ENCODE measurements at places on chromosomes 12 and 14. TPM values are rescaled to one million over a fixed set of nuclear protein-coding genes. Genes with fewer than 3 reads are reported as not detected.

The NELL2 gene
- total RNA-seq: 43.5 TPM

DNA sequence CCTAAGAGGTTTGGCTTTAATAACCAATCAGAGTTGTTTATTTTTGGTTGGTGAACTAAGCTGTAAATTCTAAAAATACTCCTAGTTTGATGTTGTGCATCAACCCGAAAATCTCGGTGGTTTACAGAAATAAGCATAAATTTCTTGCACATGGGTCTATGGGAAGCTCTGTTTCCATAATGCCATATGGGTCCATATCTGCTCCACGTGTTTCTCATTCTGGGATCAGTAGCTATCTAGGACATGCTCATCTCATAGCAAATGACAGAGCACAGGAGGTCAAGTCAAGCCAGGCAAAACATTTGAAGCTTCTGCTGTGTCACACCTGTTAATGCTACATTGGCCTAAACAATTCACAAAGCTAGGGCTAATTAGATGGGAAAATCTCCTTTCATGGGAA lies 23.1 kb downstream of the NUP37 start:
- no peak overlapping the region for H3K27ac ChIP-seq
- no peak overlapping the region for H3K4me3 ChIP-seq
- no peak for DNase-seq
- no peaks in the 10 kb centered on the region for H3K27me3 ChIP-seq
- H3K4me1 ChIP-seq: no peaks in the 10 kb centered on the region
- H3K36me3 ChIP-seq: peaks cover 20% of the 10 kb centered on the region

DNA sequence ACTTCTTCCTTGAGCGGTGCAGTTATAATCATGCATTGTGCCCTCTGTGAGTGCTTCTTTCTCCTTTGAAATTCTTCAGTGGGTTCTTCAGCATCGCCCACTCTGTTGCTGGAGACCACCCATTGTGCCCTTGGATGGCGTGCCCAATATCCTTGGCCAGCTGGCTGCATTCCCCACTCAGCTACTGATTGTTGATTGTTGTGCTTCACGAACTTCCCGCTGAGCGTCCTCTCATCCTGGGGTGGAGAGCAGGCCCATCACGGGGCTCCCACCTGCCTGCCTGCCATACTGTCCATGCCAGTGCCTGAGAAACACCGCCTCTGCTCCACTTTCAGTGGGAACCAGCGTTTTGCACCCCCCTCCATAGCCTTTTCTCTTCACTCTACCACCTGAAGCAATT lies 8.6 kb upstream of the SSTR1 start:
- DNase-seq: no peak
- peaks cover 14% of the 10 kb centered on the region for H3K4me1 ChIP-seq
- H3K4me3 ChIP-seq: no peak overlapping the region
- H3K27me3 ChIP-seq: no peaks in the 10 kb centered on the region

DNA sequence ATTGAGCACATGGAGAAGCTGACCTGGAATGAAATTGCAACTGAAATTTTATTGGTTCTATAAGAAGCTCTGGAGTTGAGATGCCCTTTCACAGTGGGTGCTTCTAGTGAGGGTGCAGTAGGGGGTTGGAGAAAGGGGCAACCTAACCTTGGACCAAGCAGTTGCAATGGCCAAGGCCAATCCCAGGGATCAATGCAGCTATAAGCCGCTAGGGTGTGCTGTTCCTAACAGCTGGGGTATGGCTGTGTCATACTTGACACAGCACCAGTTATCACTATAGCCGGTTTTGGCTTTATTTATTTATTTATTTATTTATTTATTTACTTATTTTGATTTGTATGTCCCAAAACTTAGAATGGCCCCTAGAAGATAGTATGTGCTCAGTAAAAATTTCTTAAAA lies 505.9 kb downstream of the FLRT2 start:
- H3K4me1 ChIP-seq: peaks cover 9% of the 10 kb centered on the region
- H3K4me3 ChIP-seq: no peak overlapping the region
- H3K36me3 ChIP-seq: no peaks in the 10 kb centered on the region

DNA sequence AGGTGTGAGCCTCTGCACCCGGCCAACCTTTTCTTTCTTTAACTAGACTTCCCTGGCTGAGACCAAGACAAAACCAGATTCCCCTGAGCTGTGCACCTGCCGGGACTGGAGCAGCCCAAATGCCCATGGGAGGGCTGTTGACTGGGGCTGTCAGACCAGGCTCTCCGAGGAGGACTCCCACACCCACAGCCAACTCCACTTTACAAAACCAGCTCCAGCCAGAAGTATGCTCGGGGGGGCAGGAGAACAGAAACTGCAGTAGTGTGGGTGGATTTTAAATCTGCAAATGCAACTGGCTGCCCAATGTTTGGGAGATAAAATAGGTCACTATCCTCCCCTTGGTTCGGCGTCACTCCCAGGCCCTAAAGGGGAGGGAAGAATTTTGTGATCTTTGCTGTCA lies 78.5 kb downstream of the VCPKMT start:
- DNase-seq: peak; percentile 40
- H3K27me3 ChIP-seq: no peaks in the 10 kb centered on the region
- peaks cover 64% of the 10 kb centered on the region for H3K4me1 ChIP-seq
- peak overlapping the region; percentile 74 for H3K4me3 ChIP-seq

The NKX2-1 gene
- not detected for total RNA-seq

DNA sequence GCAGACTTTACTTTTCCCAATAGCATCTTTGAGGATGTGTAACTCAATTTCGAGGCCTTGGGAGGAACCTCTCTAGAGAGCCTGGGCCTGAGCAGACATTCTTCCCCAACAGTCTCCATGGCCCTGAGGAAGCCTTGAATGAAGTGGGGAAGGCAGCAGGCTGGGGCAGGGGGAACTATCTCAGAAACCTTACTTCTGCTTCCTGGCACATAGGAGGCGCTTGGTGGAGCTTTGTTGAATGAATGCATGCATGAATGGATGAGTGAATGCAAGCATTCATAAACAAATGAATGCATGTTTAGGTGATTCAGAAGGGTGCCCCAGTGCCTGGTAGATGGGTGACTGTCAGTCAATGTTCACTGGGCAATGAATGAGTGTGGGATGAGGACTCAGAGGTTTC lies 58.3 kb downstream of the GALNT16 start:
- no peaks in the 10 kb centered on the region for H3K4me1 ChIP-seq
- DNase-seq: peak; percentile 1
- H3K36me3 ChIP-seq: no peaks in the 10 kb centered on the region
- no peak overlapping the region for H3K4me3 ChIP-seq
- no peaks in the 10 kb centered on the region for H3K27me3 ChIP-seq

DNA sequence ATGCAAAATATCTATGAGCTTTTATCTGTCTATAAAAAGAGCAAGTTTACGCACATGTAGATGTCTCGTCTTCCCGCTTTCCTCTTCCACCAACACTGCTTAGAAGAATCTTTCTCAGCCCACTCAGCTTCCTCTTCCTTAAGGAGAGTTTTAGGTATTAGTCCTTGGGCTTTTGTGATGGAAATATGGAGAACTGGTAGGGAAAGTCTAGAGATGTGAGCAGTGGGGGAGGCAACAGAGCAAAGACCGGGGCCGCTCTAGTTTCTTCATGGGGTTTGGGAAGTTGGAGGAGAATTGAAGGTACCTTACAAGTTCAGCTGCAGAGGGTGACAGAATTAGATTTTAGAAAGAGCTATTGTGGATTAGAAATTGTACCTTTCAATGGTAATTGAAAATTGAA lies 56.3 kb upstream of the CPNE8 start:
- H3K36me3 ChIP-seq: no peaks in the 10 kb centered on the region
- no peak overlapping the region for H3K27ac ChIP-seq
- no peak overlapping the region for H3K4me3 ChIP-seq

DNA sequence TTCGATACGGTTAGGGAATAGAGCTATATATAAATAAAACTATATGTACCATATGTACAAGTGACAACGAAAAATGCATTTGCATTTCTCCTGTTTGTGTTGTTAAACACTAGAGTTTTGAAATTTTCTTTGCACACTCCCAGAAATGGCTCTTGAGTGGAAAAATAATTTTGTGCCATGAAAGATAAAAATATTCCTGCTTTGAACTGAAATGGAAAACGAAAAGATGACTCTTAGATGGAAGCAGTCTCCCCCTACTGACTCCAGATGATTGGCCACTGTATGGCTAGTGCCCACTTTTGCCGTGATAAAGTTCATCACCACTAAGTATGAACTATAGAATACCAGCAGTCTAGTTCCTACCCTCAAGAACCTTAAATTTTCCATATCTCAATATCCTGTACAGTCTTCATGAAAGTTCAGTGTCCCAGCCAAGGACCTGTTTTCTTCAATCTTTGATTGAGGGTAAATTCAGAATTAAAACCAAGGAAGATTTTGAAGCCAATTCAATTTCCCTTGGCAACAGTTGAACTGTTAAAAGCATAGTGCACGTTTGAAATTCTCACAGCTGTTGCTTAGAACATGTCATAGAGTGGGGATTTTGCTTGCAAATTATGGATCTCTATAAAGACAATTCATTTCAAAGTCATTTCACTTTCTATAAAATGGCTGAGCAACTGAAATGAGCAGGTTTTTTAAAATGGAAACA lies 1.6 kb upstream of the PPP2R5E start:
- no peaks in the 10 kb centered on the region for H3K27me3 ChIP-seq
- H3K4me1 ChIP-seq: peaks cover 25% of the 10 kb centered on the region
- peak overlapping the region; percentile 45 for H3K4me3 ChIP-seq
- H3K27ac ChIP-seq: no peak overlapping the region
- H3K36me3 ChIP-seq: peaks cover 5% of the 10 kb centered on the region
- no peak for DNase-seq

DNA sequence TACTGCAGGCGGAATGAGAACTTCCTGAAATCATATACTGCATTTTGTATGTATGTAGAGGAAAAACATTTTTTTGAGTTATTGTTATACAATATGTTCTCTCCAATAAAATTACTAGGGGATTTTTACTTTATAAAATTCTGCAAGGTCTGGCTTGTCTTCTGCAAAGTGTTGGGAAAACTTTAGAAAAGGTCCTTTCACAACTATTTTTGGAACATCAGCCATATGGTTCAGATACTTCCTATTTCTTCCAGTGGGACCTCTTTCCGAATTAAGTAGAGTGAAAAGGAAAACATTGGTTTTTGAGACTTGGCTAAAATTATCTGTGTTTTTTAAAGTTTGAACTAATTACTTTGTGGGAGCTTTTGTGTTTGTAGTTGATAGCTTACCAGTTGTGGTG lies 52.7 kb downstream of the DAAM1 start:
- H3K36me3 ChIP-seq: no peaks in the 10 kb centered on the region
- no peak overlapping the region for H3K27ac ChIP-seq
- H3K4me3 ChIP-seq: no peak overlapping the region
- no peaks in the 10 kb centered on the region for H3K27me3 ChIP-seq
- H3K4me1 ChIP-seq: peaks cover 17% of the 10 kb centered on the region

The PPP4R4 gene
- total RNA-seq: 19.2 TPM

- no peaks in the 10 kb centered on the region for H3K4me1 ChIP-seq
- no peak overlapping the region for H3K4me3 ChIP-seq
- no peak overlapping the region for H3K27ac ChIP-seq
- H3K27me3 ChIP-seq: no peaks in the 10 kb centered on the region
- no peak for DNase-seq
These were observed 259.9 kb upstream of the DDHD1 start for GRCh38 chr14:53412819-53413675.

Data from activated CD4-positive, alpha-beta memory T cell treated with anti-CD3 and anti-CD28 coated beads for 36 hours (primary cell).